ENCODE measurements at places on chromosomes 5 and 9.
A peak's percentile ranks its signal among the peaks of the same experiment; 100 is the strongest.

DNA sequence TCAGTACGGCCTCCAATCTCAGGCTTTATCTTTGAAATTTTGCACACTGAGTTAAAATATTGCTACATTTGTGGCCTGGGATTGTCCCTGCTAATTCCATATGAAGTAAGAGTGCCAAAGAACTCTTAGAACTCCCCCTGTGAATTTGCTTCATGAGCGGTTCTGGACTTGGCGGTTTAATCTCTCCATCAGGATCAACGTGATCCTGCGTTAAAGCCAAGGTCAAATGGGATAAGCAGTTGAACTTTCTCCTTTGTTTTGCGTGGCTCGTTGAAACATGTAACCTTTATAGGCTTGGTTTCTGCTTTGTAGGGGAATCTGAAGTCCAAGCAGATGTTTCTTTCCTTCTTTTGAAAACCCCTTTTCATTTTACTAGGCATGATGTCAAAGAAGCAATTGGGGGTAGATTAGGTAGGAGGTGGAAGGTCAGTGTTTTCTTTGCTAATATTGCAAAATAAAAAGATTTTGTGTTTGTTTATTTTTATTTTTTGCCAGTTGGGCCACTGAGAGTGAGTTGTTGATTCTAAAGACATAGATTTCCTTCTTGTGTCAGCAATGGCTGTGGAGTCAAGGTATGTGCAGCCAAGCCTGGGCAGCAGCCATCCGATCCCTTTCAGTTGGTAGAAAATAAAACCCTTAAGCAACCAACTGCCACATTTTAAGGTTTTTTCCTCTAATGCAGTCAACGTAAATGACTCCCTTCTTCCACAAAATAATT, 390.8 kb downstream of the NNT start:
- DNase-seq = no peak

DNA sequence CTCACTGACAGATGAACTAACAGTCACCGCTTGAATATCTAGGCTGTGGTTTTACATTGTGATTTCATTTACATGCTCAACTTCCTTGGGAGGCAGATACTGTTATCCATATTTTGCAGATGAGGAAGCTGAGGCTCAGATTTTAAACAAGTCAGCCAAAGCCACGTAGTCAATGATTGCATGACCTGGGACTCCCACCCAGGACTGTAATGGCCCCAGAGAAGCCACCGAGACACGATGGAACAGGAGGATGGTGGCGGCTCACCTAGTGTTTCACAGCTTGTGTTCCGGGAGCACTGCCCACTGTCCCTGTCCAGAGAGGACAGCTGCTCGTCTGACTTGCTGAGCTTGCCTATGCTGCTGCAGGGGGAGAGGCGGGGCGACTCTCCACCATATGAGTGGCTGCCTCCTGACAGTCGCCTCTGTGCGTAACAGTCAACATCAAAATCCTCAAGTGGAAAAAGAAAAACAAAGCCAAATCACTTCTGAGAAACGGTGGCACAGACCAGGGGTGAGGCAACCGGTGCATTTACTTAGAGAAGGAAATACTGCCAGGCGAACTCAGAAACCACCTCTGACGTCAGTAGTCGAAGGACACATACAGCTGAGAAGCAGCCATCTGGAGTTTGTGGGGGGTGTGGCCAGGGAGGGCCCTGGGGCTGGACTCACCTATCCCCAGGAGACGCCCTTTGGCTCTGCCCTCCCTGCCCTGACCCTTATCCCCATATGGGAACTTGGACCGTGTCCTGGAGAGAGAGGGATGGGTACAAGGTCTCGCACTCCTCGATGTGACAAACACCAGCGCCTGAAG, 82.5 kb downstream of the PRRT1B start:
- no peak for DNase-seq

GRCh38 chr9:69122549-69123141, 51.4 kb upstream of the TJP2 start:
- DNase-seq = no peak

GRCh38 chr5:65440456-65440855, 41.3 kb downstream of the ADAMTS6 start:
- no peak for DNase-seq

- DNase-seq = peak; percentile 96
Observed at GRCh38 chr5:82165740-82166530, 112.2 kb downstream of the RPS23 start.

- DNase-seq = no peak
Observed at GRCh38 chr5:150142959-150143349, 12.7 kb downstream of the PDGFRB start.

GRCh38 chr9:12318732-12319685, 374.2 kb upstream of the TYRP1 start:
- DNase-seq = peak; percentile 41

- DNase-seq = no peak
Observed at GRCh38 chr5:27313549-27313948, 275.2 kb upstream of the CDH9 start.

- DNase-seq = no peak
Observed at GRCh38 chr5:151745071-151745705, 13.2 kb downstream of the ATOX1 start.

DNA sequence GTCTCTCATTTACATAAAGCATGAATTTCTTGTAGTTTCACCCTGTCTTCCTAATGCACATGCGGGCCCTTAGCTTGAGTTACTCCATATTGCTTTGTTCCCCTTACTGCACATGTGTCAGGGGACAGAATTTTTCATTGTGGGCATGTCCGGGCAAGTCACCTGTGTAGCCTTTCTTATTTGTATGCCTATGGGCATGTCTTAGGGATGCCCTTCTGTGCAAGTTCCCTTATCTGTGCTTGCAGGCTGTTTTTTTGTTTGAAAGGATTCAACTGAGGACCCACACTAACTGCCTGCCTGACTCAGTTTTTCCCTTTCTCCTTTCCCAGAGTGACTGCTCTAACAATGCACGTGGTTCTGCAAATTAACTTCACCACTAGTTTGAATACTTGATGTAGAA, 161.7 kb downstream of the YTHDC2 start:
- no peak for DNase-seq

- no peak for DNase-seq
Observed at GRCh38 chr9:78622126-78622525, 325.2 kb downstream of the PSAT1 start.

GRCh38 chr5:144945503-144945902, 774.8 kb downstream of the KCTD16 start:
- DNase-seq = peak; percentile 63

- no peak for DNase-seq
Observed at GRCh38 chr5:56717253-56717987, 97.9 kb upstream of the MAP3K1 start.

GRCh38 chr9:113570106-113570505, 106.6 kb downstream of the RGS3 start:
- no peak for DNase-seq

- DNase-seq = no peak
Observed at GRCh38 chr5:129717751-129718310, 30.1 kb upstream of the MINAR2 start.

DNA sequence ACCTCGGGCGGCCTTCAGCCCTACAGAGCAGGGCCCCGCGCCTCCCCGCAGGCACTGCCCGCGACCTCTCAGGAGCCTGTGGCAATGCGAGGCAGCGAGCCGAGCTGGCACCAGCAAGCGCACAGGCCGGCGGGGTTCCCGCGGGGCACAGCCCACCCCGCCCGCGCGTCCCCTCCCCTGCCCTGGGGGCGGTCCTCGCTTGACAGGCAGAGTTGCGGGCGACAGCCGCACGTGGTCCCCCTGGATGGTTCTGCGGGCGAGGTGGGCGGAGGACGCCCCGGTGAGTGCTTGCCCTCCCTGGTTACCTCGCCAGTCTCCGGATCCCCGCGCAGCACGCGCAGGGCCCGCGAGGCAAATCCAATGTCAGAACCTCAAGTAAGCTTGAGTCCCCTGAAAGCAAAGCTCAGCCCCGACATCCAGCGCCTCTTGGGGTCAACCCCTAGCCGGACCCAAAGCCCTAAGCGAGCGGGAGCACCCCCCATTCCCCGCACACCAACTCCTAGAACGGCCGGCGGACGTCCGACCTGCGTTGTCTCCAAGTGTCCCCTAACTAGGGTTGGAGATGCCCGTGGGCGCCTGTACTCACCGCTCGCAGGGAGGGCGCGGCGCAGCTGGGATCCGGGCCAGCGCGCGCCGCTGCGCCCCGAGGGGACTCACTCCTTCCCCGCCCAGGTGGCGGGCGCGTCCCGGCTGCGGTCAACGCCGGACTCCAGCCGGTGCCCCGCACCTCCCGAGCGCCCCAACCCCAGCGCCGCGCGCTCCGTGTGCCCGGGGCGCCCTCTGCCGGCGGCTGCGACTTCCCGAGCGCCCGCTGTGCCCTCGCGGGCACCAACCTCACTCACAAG, at the start of gene DRD1:
Gene DRD1 (minus strand): TSS at position 123 of the 845 bp plus-strand sequence. CDS start 1,083 bp downstream, outside the sequence.
- no peak for DNase-seq

GRCh38 chr9:680106-680505, 161.4 kb upstream of the DMRT1 start:
- DNase-seq = no peak

DNA sequence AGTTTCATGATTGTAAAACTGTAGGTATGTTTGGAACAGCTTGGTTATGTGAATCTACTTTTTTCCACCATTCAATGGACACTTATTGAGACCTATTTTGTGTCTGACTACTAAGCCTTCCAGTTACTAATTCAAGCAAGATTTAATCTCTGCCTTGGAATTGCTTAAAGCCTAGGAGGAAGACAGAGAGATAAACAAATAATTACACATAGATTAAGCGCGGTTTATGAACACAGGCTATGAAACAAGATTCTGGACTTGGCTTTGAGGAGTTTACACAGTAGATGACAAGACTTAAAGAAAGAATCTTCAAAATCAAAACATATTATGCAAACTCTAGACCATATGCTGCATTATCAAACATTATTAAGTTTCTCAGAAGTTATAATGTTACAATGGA, 340.4 kb downstream of the RASEF start:
- DNase-seq = no peak

GRCh38 chr5:79011219-79011836, 26.2 kb upstream of the ARSB start:
- no peak for DNase-seq

DNA sequence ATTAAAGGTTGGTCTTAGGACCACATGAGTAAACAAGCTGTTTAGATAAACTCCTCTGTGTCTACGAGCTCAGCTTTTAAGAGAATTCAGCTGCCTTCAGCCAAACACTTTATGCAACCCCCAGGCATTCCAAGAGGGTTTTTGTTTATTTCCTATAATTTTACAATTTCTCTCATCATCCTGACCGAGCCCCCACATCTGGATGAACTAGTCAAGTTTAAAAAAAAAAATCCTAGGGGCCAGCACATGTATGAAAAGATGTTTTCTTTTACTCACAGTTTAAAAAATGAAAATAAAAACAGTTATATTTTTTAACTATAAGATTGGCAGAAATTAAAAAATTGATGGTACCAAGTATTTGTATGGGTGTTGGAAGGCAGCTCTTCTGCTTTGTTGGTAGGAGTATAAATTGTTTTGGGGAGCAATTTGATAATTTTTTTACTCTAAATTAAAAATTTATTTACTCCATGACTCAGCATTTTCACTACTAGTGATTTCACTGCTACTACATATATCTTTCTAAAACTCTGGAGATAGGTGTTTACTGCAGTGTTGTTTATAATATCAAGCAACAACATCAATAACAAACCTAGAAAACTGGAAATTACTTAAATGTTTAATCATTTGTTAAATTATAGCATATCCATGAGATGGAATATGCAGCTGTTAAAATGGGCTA, 18.1 kb downstream of the YTHDC2 start:
- no peak for DNase-seq

- no peak for DNase-seq
Observed at GRCh38 chr5:174655351-174655750, 69.0 kb upstream of the MSX2 start.

GRCh38 chr9:38305582-38305981, 86.9 kb upstream of the ALDH1B1 start:
- no peak for DNase-seq

DNA sequence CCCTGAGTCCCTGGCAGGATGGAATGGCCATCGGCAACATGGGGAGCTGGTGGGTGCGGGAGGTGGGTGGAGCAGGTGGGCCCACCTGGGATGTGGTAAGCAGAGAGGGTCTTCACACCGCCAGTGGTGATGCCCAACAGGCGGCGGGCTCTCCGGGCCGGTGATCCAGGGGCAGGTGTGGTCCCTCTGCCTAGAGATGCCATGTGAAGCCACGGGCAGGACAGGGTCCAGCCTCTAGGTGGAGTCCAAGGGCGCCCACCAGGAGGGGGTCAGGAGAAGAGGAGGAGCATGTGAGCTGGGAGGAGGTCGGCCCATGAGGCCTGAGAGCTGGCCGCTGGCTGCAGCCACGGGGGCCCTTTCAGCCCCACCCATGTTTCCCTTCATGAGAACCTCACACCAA, 221.1 kb downstream of the FANCC start:
- DNase-seq = no peak

DNA sequence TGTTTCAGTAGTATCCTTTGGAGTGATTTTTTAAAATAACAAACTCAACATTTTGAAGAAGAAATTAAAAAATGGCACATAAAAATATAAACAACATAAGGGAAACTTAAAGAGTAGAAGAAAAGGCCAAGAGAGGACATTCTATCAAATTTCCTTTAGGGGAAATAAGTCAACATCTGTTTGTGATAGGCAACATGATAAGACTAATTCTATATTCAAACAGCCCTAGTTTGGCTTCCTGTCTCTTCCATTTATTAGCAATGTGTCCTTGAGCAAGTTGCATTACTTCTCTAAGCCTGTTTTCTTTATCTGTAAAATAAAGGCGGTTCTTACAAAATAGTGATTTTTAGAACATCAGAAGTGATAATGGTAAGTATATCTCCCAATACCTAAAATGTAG, 24.7 kb downstream of the TYRP1 start:
- no peak for DNase-seq

GRCh38 chr5:125410537-125411070, 664.2 kb upstream of the ZNF608 start:
- peak; percentile 73 for DNase-seq

- no peak for DNase-seq
Observed at GRCh38 chr5:15746833-15747232, 246.9 kb downstream of the FBXL7 start.

DNA sequence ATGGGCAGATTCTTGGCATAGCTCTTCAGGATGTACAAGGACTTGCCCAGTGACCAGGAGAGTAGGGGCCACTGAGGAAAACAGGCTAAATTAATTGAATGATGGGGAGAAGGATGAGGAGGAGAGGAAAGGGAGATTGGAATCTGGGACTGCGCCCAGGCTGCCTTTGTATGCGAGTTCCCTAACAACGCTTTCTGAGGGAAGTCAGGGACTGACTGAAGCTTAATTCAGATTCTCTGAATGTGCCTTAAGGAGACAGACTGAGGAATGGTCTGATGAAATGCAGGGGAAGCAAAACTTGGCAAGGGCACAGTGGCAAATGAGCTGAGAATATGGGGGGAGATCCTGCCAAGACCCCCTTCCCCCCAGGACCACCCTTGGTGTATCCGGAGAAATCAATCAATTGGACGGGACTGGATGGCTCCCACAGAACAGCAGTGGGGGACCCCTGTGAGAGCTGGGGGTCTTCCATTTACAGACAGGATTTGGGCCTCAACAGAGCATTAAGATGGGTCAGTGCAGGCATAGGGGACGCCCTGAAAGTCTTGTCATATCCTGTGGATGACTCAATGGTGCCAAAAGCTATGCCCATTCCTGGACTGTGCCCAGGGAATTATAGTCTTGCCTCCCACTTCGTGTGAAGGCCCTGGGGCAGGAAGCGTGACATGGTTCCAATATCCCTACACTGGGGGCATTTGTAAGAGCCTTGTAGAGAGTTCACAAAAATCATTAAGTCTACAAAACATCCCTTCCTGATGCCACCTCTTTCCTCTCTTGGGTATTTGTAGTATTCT, 215.5 kb upstream of the TNC start:
- no peak for DNase-seq

GRCh38 chr5:96896276-96896675, 20.0 kb downstream of the ERAP2 start:
- no peak for DNase-seq

- DNase-seq = no peak
Observed at GRCh38 chr5:33341351-33341750, 99.4 kb upstream of the TARS1 start.

Data from NCI-H446 treated with DMSO at 0.1 percent for 48 hours (cell line).